D721Med (cell line): ENCODE measurements at places on chromosomes 11 and 22.

DNA sequence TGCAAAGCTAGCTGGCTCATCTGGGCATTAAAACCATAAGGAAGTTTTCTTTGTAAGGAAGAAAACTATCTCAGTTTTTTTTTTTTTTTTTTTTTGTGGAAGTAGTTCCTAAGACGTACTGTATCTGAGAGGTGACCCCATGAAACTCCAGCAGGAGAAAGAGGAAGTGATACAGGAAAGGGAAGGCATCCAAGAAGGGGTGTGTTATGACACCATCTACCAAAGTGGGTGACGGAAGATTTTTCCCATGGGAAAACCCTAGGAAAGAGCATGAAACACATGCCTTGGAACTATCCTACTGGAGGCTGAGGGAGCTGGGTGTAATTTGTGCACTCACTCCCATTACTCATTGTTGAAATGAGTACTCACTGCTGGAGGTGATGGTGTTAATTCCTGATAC, 63.8 kb upstream of the ARHGAP20 start:
- DNase-seq: no peak

DNA sequence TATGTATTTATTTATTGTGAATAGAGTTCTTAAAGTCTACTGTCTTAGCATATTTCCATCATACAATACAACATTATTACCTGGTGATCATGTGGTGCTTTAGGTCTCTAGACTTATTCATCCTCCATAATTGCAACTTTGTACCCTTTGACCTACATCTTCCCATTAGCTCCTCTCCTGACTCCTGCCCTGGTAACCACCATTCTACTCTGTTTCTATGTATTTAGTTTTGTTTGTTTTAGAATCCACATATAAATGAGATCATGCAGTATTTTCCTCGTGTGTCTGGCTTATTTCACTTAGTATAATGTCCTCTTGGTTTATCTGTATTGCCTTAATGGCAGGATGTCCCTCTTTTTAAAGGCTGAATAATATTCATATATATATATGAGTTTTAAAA, 22.7 kb downstream of the NCAM1 start:
- DNase-seq: no peak

GRCh38 chr11:43879789-43880639, 617 bp upstream of the ALKBH3 start:
- DNase-seq: no peak

GRCh38 chr22:36852056-36852973, 8.5 kb upstream of the NCF4 start:
- DNase-seq: no peak

DNA sequence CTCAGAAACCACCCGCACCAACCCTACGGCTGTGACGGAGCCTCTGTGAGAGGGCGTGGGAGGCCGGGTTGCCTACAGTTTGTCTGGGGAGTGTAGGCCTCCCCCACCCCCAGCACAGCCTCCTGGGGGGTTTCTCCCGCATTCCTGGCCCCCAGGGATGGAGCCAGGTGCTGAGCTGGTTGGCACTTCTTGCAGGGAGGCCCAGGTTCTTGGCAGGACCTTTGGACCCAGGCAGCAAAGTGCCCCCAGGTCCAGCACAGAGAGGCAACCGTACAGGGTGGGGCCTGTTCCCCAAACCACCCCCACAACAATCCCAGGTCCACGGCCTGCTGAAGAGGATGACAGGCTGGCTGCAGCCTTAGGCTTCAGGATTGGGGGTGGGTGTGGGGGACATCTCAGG, 36.5 kb downstream of the MACROD1 start:
- DNase-seq: no peak

- no peak for DNase-seq
These were observed 326.7 kb downstream of the BRD1 start for GRCh38 chr22:49500942-49501395.

DNA sequence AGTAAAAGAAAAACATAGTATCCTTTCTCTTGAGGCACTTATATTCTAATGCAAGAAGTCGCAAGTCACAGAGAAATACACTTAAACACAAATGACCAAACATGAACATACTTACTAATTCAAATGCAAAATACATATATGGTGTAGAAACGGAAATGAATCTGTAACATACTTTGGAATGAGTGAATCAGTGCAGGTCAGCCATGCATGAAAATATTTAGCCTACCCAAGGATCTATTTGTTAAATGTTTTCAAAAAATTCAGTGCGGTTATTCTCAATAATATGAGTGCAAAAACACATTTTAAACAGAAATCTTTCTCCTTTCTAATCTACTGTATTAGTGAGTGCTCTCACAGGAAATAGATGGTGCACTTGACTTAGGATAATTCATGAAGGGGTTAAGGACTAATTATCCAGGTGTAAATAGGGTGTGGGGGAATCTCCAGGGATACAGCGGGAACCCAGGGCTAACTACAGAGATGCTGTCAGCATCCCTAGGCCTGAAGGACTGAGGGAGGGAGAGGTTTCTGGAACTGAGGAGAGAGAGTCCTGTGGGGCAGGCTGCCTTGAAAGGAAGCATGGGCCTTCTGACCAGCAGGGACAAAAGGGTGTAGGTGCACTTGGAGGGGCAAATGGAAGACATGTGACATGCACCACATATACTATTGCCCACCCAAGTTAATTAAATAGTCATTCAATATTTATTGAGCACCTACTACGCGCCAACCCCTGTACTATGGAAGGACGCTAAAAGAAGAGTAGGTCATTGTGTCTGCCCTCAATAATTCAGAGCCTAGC, 139.2 kb downstream of the MAML2 start:
- DNase-seq: no peak

GRCh38 chr11:21622995-21623394, 569.9 kb upstream of the ANO5 start:
- DNase-seq: no peak

DNA sequence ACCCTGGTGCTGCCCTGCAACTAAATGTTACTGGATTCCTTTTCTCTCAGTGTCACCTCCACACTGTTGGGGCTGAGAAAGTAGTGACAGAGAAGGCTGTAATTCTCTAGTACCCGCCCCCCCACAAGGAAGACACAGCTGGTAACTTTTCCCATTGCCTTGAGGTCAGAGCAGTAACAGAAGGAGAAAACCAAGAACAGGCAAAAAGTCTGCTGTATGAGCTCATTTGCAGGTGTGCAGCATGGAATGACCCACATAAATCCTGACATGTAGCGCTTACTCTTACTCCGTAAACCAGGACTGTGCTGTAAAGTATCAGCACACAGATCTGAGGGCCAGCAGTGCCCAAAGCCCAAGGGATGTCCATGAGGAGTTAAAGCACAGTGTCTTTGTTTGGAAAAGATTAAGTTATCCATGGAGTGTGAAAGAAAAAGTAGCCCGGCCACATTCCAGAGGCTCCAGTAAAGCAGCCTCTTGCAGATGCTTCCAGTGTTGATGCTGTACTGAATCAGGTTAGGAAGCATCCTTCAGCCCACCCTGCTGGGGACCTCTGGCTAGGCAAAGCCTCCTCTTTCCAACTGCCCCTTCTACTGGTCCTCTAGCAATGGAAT, 120.7 kb downstream of the PLEKHA7 start:
- DNase-seq: no peak

GRCh38 chr11:128116885-128117284, 470.5 kb downstream of the ETS1 start:
- no peak for DNase-seq
